Activated CD8-positive, alpha-beta T cell treated with anti-CD3 and anti-CD28 coated beads, Interleukin-2, amount 10 ng/mL, durations not matched to agents 7 days and 5 days (primary cell): ENCODE measurements at places on chromosomes 3 and 15.

DNA sequence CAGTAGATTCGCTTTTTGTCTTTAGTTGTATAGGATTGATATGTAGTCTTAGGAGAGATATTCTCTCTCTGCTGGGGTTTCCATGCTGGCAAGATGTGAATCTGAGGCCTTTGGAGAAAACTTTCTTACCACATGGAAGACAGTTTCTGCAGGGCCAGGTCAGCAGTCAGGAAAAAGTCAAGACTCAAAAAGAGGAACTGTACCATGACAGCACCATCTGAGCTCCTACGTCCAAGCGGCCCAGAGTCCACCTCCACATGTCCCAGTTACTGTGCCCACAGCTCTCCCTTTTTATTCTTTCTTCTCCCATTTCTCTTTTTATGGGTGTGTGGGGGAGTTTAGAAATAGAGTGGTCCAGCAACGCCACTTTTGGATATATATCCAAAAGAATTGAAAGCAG lies 172.0 kb downstream of the MTHFS start:
- H3K4me3 ChIP-seq, result no peak overlapping the region
- no peak for DNase-seq
- H3K4me1 ChIP-seq, result no peaks in the 10 kb centered on the region
- H3K27me3 ChIP-seq, result peaks cover 17% of the 10 kb centered on the region
- no peak overlapping the region for H3K27ac ChIP-seq

- peaks cover 10% of the 10 kb centered on the region for H3K27me3 ChIP-seq
- DNase-seq, result no peak
- no peak overlapping the region for H3K27ac ChIP-seq
- H3K36me3 ChIP-seq, result no peaks in the 10 kb centered on the region
- peaks cover 12% of the 10 kb centered on the region for H3K4me1 ChIP-seq
These were observed 1.8 kb downstream of the CCDC13 start for GRCh38 chr3:42771271-42771670.

DNA sequence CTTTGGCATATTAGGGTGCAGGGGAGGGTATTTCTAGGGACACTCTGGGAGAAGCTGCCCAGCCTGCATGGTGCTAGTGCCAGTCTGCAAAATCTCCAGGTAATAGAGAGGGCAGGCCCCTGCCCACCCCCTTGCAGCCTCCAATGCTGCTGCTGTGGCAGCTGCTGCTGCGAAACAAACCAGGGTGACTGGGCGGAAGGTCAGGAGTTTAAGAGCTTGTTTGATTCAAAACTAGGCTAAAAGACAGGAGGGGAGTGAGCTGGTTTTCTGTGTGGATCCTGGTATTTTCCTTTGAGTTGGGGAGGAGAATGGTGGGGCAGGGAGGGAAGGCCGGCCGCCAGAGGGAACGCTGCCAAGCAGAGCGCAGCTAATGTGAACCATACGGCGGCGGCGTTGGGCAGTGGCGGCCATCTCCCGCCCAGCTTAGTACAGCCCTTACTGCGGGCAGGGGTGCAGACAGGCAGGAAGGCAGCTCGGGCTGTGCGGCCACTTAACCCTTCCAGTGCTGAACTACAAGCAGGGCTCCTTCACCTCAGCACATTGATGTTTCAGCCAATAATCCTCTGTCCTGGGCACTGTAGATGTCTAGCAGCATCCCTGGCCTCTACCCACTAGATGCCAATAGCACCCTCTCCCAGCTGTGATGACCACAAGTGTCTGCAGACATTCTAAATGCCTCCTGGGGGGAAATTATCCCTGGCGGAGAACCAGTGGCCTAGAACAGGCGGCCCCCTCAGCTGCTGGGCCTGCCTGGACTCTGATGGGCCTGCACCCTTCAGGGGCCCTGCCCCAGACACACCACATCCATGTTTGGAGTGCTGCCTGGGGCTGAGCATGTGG lies 125.7 kb downstream of the EEFSEC start:
- H3K4me3 ChIP-seq, result no peak overlapping the region
- H3K27me3 ChIP-seq, result no peaks in the 10 kb centered on the region
- peaks cover 6% of the 10 kb centered on the region for H3K4me1 ChIP-seq
- DNase-seq, result no peak
- H3K36me3 ChIP-seq, result no peaks in the 10 kb centered on the region
- H3K27ac ChIP-seq, result no peak overlapping the region

DNA sequence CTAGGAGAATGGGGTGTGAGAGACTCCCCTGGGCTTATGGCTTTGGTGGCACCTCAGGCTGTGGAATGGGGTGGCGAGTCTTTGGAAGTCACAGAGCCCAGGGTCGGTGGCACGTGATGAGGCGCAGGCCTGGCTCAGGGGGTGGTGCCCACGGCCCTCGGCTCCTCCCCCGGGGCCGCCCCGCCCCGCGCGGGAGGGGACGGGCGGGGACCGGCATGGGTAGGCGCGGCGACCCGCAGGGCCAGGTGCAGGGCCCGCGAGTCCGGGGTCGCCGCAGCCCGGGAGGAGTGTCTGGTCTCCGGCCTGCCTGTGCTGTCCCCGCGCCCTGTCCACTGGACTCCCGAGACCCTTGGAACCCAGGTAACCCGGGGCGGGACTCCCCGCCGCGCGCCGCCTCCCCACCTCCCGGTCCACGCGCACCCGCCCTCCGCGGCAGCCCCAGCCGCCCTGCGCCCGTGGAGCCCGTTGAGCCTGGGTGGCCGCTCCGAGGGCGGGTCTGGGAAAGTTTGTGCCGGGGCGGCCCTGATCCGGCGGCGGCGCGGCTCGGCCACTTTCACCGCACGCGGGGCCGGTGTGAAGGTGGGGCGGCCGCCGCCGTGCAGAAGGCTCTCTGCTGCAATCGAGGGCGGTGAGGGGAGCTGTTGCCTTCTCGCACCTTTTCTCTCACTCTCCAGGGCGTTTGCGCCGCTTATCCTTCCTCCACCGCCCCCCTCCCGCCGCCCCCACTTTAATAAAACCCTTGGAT lies at the start of gene PAQR5:
Gene PAQR5 (plus strand): TSS at position 216 of the 745 bp plus-strand sequence. CDS start 61,169 bp downstream, outside the sequence.
- no peak within 1 kb of the TSS for H3K27ac ChIP-seq
- H3K27me3 ChIP-seq, result peaks cover 39% of the 10 kb centered on the region
- no peak for DNase-seq
- no peaks in the 10 kb centered on the region for H3K4me1 ChIP-seq
- peak within 1 kb of the TSS; percentile 23 for H3K4me3 ChIP-seq

DNA sequence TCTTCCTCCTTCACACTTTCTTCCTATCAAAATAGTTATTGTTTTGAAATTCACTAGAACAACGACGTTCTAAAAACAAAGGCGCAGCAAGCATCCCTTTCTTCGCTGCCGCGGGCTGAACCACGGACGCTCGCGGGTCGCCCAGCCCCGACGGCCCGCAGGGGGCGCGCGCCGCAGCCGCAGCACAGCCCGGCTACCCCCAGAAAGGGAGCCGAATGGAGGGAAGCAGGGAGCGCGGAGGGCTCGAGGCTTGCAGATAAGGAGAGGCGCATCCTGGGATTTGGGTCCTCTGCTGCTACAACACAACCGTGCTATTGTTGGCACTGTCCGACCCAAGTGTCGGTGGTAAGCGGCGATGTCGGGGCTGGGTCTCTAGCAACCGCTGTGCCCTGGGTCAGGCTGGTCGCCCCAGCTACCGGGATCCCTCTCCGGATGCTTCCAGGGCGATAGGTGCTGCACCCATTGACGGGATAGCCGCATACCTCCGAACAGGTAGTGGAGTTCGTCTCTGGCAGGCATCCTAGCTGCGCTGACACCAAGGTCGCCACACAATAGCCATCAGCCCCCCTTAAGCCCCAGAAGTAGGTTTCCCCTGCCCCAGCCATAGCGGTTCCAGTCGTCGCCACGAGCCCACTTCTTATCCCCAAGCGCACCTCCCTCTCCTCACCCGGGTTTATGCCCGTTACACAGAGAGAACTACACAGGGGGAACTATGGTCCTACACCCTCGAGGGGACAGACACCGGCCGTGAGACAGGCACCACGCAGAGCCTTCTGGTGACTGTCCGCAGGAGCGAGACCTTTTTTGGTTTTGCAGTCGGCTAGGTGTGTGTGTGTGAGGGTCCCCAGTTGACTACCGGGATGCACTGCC lies 6.0 kb downstream of the ONECUT1 start:
- no peak overlapping the region for H3K27ac ChIP-seq
- DNase-seq, result peak; percentile 35
- H3K27me3 ChIP-seq, result peaks cover 82% of the 10 kb centered on the region
- peaks cover 14% of the 10 kb centered on the region for H3K4me1 ChIP-seq
- H3K36me3 ChIP-seq, result no peaks in the 10 kb centered on the region
- H3K4me3 ChIP-seq, result no peak overlapping the region

- H3K27ac ChIP-seq, result no peak overlapping the region
- no peaks in the 10 kb centered on the region for H3K36me3 ChIP-seq
- H3K4me1 ChIP-seq, result no peaks in the 10 kb centered on the region
These were observed 17.5 kb upstream of the GOLGA8J start for GRCh38 chr15:30065025-30065801.

- H3K4me3 ChIP-seq, result no peak overlapping the region
- no peak overlapping the region for H3K27ac ChIP-seq
- no peaks in the 10 kb centered on the region for H3K36me3 ChIP-seq
- DNase-seq, result no peak
These were observed 72.5 kb upstream of the P3H2 start for GRCh38 chr3:190193210-190193609.

DNA sequence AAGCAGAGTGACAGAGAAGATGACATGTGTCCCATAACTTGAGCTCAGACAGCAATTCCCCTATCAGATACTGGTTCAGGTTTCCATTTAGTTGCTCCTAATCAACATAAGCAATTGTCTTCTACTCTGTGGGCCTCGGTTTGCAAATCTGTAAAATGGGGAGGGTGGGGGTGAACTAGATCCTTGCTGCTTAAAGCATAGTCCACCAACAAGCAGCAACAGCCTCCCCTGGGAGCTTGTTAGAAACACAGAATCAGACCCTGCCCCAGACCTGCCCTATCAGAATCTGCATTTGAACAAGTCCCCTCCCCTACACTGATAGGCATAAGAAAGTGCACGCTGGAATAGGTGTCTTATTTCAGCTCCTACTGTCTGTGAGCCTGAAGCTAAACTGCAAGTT lies 87.8 kb downstream of the CEMIP start:
- no peaks in the 10 kb centered on the region for H3K36me3 ChIP-seq
- H3K27ac ChIP-seq, result no peak overlapping the region
- DNase-seq, result no peak
- H3K4me1 ChIP-seq, result no peaks in the 10 kb centered on the region
- peaks cover 7% of the 10 kb centered on the region for H3K27me3 ChIP-seq
- H3K4me3 ChIP-seq, result no peak overlapping the region

GRCh38 chr3:119933207-119933606 lies 151.3 kb downstream of the NR1I2 start:
- DNase-seq, result no peak
- no peak overlapping the region for H3K4me3 ChIP-seq
- no peaks in the 10 kb centered on the region for H3K27me3 ChIP-seq
- H3K36me3 ChIP-seq, result peaks cover 21% of the 10 kb centered on the region
- H3K27ac ChIP-seq, result no peak overlapping the region

DNA sequence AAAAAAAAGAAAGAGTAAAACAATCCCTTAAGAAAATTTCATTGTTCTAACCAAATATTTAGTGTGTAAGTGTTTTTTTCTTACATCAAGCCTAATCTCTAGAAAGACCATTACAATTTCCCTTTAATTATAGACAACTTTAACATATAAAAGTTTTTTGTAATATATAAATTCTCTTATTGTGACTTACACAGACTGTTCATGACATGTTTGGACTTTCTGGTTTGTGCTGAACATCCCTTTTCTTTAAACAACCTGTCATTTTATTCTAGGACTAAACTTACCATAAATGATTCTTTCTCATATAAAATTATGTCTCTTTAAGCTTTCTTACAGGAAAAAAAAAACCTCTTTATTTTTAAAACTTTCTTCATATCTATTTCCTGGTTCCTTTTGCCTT lies 13.0 kb upstream of the BTLA start:
- H3K27ac ChIP-seq, result no peak overlapping the region
- peaks cover 15% of the 10 kb centered on the region for H3K36me3 ChIP-seq
- no peak overlapping the region for H3K4me3 ChIP-seq
- no peak for DNase-seq
- H3K27me3 ChIP-seq, result no peaks in the 10 kb centered on the region

GRCh38 chr3:145333931-145334330 lies 827.1 kb downstream of the PLOD2 start:
- no peak for DNase-seq
- H3K36me3 ChIP-seq, result no peaks in the 10 kb centered on the region
- no peaks in the 10 kb centered on the region for H3K27me3 ChIP-seq

DNA sequence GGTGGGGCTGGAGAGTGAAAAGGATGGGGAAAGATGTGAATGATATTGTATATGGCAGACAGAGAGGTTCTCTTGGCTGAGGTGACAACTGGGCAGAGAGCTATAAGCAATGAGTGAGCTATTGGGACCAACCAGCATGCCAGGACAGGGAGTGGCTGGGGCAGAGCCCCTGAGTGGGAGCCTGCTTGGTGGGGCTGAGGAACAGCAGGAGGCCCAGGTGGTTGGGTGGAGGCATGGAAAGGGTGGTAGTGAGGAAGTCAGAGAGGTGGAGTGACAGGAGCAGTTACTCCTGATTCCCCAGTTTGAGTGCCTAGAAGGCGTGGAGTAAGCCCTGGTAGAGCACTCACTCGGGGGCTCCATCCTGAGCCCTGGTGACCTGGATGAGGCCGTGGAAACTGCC lies 15.5 kb upstream of the TNFAIP8L3 start:
- peaks cover 32% of the 10 kb centered on the region for H3K27me3 ChIP-seq
- H3K27ac ChIP-seq, result no peak overlapping the region
- no peak overlapping the region for H3K4me3 ChIP-seq

DNA sequence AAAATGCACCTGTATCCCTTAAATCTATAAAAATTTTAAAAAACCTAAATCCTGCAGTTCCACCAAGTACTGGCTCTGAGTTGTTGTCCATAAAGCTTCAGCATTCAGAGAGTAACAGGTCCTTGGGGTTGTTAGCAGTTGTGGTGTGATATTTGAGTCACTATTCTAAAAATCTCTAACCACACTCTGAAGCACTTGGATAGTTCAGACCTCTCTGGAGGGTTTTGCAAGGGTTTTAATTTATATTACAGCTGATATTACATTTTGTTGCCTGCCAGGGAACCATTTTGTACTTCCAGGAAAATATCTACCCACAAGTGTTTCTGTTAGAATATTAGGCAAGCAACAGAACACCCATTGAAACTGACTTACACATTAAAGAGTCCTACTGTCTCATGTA lies 255.6 kb downstream of the TBL1XR1 start:
- H3K27me3 ChIP-seq, result peaks cover 3% of the 10 kb centered on the region
- no peaks in the 10 kb centered on the region for H3K36me3 ChIP-seq
- no peak overlapping the region for H3K4me3 ChIP-seq
- no peak for DNase-seq
